Thoracic aorta (tissue), 2 donors: ENCODE measurements at places on chromosomes 3 and 15. TPM values are rescaled to one million over a fixed set of nuclear protein-coding genes. Genes with fewer than 3 reads are reported as not detected.

DNA sequence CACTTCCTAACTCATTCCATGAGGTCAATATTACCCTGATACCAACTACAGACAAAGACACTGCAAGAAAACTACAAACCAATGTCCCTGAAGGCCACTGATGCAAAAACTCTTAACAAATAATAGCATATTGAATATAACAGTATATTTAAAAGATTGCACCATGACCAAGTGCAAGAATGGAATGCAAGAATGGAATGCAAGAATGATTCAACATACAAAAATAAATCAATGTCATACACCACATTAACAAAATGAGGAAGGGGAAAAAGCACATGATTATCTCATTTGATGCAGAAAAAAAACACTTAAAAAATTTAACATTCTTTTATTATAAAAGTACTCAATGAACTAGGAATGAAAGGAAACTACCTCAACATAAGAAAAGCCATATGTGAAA lies 463.1 kb upstream of the NECTIN3 start:
- no peak for DNase-seq
- no peaks in the 10 kb centered on the region for H3K36me3 ChIP-seq
- H3K27me3 ChIP-seq, result no peaks in the 10 kb centered on the region
- H3K4me1 ChIP-seq, result no peaks in the 10 kb centered on the region
- no peak overlapping the region for H3K27ac ChIP-seq

- no peaks in the 10 kb centered on the region for H3K36me3 ChIP-seq
- no peak overlapping the region for H3K27ac ChIP-seq
- DNase-seq, result no peak
- H3K27me3 ChIP-seq, result no peaks in the 10 kb centered on the region
Measured at GRCh38 chr15:56205061-56205876, 38.4 kb downstream of the RFX7 start.

DNA sequence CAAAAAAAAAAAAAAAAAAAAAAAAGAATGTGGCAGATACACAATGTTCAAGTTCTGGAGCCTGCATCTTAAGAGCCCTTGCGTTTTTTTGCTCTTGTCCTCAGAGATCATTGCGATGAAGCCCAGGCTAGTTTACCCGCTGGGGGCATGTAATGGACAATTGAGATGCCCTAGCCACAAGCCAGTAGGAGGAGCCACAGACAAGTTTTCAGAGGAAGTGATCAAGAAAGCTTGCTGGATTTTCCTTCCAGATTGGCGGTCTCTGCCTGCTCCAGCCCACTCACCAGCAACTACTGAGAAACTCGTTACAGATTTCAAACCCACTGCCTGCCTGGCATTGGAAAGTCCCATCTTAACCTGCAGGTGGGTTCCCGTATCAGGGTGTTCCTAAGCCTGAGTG lies 192.1 kb upstream of the EOMES start:
- H3K36me3 ChIP-seq, result no peaks in the 10 kb centered on the region
- no peak overlapping the region for H3K4me3 ChIP-seq
- H3K27me3 ChIP-seq, result no peaks in the 10 kb centered on the region
- no peak for DNase-seq
- H3K27ac ChIP-seq, result no peak overlapping the region

- no peak for DNase-seq
- no peak overlapping the region for H3K27ac ChIP-seq
- peaks cover 37% of the 10 kb centered on the region for H3K4me1 ChIP-seq
Measured at GRCh38 chr3:138944929-138945708, 1.8 kb downstream of the FOXL2 start.

DNA sequence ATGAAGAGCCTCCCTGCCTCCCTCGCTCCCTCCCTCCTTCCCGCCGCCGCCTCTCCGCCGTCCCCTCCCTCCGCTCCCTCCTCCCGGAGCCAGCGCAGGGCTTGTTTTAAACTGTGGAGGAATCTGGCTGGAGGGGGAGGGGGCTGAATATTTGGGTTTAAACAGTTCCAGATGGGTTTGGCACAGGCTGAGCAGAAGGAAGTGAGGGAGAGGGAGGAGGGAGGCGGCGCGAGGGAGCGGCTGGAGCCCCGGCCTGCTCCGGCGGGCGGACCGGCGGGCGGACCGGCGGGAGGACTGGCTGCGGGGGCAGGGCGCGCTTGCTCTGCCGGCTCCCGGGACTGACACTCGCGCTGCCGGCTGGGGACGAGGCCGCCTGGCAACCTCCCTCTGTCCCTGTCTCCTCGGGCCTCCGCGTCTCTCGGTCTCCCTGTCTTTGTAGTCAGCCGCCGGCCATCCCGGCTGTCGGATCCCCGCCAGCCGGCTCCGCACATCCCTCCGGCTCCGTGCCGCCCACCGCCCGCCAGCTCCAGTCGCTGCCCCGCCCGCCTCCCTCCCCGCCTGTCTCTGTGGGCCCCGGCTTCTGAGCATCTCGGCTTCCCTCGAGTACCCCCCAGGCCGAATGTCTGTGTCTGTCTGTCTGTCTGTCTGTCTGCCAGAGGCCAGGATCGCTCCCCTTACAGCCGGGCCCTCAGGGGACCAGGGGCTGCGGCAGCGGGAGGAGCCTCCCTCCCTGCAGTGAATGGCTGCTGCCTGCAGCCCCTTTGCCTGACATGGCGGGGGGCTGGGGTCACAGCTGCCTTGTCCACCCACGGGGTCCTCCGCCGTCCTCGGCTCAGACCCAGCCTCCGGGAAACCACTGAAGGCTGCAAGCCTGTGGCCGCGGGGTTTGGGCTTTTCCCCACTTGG lies 7.6 kb downstream of the EPHB3 start:
- peak overlapping the region; percentile 34 for H3K27ac ChIP-seq
- no peaks in the 10 kb centered on the region for H3K36me3 ChIP-seq
- H3K4me1 ChIP-seq, result peaks cover 27% of the 10 kb centered on the region
- H3K27me3 ChIP-seq, result no peaks in the 10 kb centered on the region

DNA sequence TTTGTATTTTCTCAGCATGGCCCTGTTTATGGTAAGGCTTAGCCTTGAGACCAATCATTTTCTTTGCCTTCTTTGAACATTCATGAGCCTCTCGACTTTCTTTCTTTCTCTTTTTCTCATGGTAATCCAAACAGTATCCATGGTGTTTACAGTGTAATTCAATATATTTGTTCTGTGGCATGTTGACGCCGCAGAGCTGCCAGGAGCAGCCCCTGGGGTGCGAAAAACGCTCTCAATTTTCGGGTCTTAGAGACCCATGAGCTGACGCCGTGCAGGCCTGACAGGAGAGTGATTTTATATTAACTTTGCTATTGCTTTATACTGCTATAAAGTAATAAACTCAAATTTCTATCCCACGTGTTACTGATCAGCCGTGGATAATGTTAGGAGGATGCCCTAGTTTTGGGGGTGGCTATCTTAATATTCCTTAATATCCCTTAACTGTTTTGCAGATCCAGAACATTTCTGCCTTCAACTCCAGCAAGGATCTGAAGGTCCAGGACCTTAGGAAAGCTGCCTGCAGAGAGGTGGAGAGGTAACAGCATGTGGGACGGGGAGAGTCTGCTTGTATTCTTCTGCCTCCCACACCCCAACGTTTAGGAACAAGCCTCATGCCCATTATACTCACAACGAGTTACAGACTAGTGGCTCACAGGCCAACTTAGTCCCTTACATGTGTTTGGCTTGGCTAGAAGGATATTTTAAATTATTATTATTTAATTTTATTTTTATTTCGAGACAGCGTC lies 29.3 kb upstream of the MYO1E start:
- DNase-seq, result no peak
- H3K4me1 ChIP-seq, result no peaks in the 10 kb centered on the region
- no peaks in the 10 kb centered on the region for H3K27me3 ChIP-seq
- H3K4me3 ChIP-seq, result no peak overlapping the region
- no peaks in the 10 kb centered on the region for H3K36me3 ChIP-seq

DNA sequence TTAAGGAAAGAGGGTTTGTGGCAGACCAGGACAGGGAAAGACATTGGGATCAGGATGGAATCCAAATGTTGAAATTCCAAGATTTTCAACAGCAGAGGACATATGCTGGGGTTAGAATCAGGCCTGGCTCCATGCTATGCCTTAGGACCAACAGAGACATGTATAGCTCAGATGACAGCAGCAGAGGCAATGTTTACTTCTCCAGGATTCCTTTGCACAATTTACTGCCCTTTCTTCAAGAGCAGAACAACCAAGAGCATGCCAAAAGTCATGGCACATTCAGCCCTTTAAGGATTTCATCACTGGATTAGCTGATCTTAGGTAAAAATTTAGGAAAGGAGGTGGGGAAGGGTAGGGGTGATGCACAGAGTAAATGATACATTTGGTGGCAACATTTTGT lies 69.6 kb upstream of the GSK3B start:
- no peaks in the 10 kb centered on the region for H3K27me3 ChIP-seq
- no peak for DNase-seq
- no peaks in the 10 kb centered on the region for H3K36me3 ChIP-seq
- H3K4me1 ChIP-seq, result peaks cover 18% of the 10 kb centered on the region

DNA sequence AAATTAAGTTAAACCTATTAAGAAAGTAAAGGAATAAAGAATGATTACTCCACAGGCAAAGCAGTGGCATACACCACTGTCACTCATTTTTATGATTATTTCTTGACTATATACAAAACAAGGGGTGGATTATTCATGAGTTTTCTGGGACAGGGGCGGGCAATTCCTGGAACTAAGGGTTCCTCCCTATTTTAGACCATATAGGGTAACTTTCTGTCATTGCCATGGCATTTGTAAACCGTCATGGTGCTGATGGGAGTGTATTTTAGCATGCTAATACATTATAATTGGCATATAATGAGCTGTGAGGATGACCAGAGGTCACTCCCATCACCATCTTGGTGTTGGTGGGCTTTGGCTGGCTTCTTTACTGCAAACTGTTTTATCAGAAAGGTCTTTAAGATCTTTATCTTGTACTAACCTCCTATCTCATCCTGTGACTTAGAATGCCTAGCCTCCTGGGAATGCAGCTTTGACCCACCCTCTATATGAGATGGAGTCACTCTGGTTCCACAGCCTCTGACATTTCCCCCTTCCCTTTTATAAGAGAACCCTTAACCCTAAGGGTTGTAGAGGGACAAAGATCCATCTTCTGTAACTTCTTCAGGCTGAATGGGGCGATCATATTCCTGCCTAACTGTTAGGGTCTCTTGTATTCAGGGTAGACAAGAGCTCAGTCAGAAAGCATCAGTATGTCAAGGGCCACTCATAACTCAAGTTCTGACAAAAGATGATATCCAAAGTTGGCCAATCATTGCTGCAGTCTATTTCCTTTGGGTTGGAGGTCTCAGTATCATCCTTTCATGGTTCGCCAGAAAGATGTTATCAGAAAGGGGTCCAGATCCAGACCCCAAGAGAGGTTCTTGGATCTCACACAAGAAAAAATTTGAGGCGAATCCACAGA lies 79.5 kb upstream of the LIPC start:
- no peaks in the 10 kb centered on the region for H3K36me3 ChIP-seq
- no peak overlapping the region for H3K4me3 ChIP-seq
- H3K27me3 ChIP-seq, result no peaks in the 10 kb centered on the region
- no peak for DNase-seq

- H3K36me3 ChIP-seq, result no peaks in the 10 kb centered on the region
- no peak overlapping the region for H3K27ac ChIP-seq
- peaks cover 58% of the 10 kb centered on the region for H3K4me1 ChIP-seq
- no peaks in the 10 kb centered on the region for H3K27me3 ChIP-seq
Measured at GRCh38 chr15:101204739-101205535, 46.9 kb downstream of the CHSY1 start.

DNA sequence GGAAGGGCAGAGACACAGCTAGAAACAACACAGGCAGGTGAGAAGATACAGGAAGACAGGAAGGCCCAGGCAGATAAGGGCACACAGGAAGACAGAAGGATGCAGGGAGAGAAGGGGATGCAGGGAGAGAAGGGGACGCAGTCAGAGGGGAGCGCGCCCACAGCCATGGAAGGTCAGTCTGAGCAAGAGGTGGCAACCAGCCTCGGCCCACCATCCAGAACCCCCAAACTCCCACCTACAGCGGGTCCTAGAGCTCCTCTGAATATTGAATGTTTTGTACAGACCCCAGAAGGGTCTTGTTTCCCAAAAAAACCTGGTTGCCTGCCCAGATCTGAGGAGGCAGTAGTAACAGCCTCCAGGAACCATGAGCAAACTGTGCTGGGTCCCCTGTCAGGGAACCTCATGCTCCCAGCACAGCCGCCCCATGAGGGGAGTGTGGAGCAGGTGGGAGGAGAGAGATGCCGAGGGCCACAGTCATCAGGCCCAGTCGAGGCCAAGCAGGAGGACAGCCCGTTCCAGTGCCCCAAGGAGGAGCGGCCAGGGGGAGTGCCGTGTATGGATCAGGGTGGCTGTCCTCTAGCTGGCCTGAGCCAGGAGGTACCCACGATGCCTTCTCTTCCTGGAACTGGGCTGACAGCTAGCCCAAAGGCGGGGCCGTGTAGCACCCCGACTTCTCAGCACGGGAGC lies 27.6 kb upstream of the SLC28A1 start:
- no peak for DNase-seq
- peaks cover 3% of the 10 kb centered on the region for H3K4me1 ChIP-seq
- H3K27ac ChIP-seq, result no peak overlapping the region
- H3K4me3 ChIP-seq, result no peak overlapping the region
- no peaks in the 10 kb centered on the region for H3K27me3 ChIP-seq

DNA sequence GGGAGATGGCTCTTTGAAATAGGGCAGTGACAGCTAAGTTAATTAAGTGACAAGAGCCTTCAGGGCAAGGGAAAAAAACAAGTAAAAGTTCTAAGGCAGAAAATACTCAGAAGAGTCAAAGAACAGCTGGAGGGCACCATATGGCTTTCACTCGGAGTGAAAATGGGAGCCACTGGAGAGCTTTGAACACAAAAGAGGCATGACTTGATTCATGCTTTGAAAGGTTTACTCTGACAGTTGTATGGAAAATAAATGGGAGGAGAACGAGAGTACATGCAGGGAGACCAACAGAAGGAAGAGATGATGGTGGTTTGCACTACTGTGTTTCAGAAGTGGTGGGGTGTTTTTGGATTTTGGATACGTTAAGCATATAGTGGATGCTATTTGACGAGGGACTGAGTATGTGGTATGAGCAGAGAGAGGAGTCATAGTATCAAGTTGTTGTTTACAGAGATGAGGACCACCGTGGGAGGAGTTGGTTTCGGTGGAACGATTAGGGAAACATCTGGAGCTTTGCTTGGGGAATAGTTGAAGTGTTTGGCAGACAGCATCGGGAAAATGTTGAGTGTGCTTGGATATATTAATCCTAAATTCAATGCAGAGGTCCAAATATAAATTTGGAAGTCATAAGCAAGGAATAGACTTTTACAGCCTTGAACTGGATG lies 411.5 kb downstream of the GABRG3 start:
- H3K27ac ChIP-seq, result no peak overlapping the region
- H3K36me3 ChIP-seq, result no peaks in the 10 kb centered on the region
- H3K4me1 ChIP-seq, result no peaks in the 10 kb centered on the region
- H3K27me3 ChIP-seq, result no peaks in the 10 kb centered on the region

The GOLGA8N gene
- total RNA-seq, result 36.8 TPM

The C3orf85 gene
- total RNA-seq, result not detected

The FBXW12 gene
- total RNA-seq, result not detected
